ENCODE measurements at places on chromosomes 1 and 21. TPM values are rescaled to one million over a fixed set of nuclear protein-coding genes. Genes with fewer than 3 reads are reported as not detected.

- DNase-seq = no peak
Observed at GRCh38 chr1:41767534-41768525, 150.9 kb downstream of the HIVEP3 start.

DNA sequence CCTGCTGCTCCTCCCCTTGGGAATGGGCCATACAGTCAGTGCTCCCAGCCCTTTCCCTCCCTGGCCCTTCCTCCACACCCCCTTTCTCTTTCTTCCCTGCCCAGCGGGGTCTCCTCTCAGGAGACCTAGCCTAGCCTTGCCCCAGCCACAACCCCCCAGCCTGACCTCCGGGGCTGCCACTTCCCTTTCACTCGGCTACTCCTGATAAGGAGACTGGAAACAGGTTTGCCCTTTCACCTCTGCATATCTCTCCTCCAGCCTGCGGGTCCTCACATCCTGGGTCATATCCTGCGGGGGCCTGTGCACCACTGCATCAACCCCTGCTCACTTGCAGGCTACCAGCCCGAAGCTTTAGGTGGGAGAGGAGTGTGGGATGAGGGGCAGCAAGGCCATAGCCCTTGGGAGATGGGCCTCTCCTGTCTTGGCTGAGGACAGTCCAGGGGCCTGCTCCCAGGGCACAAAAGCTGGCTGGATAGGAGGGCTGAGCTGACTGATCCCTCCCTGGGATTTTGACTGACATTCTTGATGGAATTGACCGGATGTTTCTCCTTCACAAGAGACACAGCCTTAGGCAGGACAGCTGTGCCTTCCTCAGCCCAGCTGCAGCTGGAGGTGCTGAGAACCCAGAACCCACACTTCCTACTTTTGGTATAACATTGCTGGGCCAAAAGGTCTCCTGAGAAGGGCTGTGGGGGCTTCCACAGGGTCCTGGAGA, 19.2 kb upstream of the ALX3 start:
- no peak for DNase-seq

- no peak for DNase-seq
Observed at GRCh38 chr21:32064281-32064910, 191.6 kb downstream of the HUNK start.

- DNase-seq = no peak
Observed at GRCh38 chr1:223486366-223486765, 93.2 kb downstream of the CCDC185 start.

DNA sequence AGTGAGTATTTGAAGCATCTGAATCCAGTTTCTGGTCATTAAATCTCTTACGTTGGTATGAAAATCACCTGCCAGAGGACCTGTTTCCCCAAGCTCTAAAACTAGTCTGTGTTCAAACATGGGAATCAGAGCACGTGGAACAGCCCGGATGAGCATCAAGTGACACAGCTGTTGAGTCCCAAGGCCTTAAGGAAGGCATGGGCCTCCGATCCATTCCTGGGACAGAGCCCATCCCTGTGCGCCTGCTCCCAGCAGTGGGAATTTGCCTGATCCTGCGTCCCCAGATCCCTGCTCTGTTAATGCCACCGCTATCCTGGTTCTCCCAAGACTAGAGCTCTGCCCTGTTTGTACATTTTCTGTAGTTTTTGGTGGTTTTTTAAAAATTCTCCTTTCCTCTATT, 68.4 kb upstream of the FBXO28 start:
- no peak for DNase-seq

DNA sequence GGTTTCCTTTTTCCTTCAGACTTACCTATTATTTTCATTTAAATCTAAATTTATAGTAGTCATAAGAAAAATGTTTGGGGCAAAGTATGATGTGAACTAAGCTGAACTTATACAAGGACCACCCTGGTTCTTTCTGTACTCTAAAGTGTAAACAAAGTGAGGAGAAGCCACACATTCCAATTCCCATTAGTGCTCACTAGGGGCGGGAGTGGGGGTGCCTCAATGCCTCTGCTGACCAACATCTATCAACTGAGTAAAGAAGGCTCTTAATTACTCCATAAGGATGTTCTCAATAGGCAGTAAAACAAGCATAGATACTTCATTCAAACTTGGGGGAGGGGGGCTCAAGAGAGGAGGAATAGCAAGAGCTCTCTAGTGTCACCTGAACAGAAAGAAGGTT, 151.7 kb downstream of the CDC42BPA start:
- no peak for DNase-seq

GRCh38 chr1:229920683-229921082, 146.4 kb upstream of the GALNT2 start:
- no peak for DNase-seq

DNA sequence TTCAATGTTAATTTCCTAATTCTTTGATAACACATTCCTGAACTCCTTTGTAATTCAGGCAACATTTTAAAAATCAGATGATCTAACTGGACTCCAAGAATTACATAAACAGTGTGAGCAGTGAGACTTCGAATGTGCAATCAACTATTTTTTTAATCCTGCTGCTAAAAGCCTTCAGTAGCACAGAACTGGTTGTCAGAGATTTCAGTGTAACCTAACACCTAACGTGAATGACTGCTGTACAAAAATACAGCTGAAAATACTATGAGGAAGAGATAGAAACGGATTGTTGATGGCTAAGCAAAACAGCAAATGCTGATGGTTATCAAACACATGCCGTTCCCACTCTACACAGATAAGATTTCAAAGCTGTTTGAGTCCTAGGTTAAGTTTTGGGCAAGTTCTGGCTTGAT, 46.1 kb downstream of the APP start:
- DNase-seq = no peak

- DNase-seq = no peak
Observed at GRCh38 chr1:110084227-110085078, 14.0 kb upstream of the ALX3 start.

- DNase-seq = no peak
Observed at GRCh38 chr1:225042263-225042662, 112.8 kb downstream of the DNAH14 start.

- DNase-seq = no peak
Observed at GRCh38 chr1:111446546-111446945, 2.5 kb downstream of the WDR77 start.

- no peak for DNase-seq
Observed at GRCh38 chr21:25791319-25791718, 56.5 kb downstream of the GABPA start.

DNA sequence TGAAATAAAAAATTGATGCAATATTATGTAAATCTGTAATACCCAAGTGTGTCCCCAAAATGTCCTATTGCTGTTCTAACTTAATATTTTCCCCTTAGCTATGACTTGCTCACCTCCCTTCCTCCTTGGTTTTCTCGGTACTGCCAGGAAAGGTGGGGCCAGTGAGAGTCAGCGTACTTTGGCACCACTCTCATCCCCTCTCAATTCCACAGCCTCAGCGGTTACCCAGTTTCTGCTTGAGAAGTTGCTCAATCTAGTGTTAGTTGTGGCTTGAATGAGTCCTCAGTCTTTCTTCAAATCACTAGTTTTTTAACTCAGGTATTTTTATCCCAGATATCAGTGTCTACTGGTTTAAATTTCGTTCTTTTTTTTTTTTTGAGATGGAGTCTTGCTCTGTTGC, 32.3 kb downstream of the BCAS2 start:
- no peak for DNase-seq

GRCh38 chr1:247493106-247493505, 35.2 kb upstream of the OR2B11 start:
- DNase-seq = no peak

DNA sequence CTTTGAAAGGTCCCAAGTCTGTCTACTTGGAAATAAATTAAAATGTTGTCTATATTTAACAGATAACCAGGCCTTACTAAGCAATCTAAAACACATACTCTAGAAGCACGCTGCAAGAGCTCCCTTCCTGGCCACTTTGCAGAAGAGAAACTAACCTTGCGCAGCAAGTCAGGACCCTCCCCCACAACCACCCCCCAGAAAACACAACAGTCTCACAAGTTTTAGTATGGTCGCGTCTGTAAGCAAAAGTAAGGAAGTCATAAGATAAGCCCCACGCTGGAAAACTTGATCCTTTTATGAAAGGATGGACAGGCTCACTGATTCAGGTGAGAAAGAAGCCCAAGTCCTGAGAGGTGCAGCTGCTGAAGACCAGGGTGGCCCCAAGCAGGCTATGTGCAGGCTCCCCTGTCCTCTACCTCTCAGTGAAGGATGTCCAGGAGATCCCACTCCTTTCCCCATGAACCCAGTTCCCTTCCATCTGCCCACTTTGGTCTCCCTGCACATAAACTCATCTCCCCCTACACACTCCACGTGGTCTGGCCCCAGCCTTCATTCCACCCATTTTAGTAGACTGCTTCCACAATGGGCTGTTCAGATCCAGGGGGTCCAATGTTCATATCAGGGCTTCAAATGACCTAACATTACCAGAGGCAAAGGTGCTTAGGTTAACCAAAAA, 23.8 kb downstream of the HIVEP3 start:
- no peak for DNase-seq

- DNase-seq = no peak
Observed at GRCh38 chr1:112196008-112196588, 199.9 kb upstream of the CTTNBP2NL start.

DNA sequence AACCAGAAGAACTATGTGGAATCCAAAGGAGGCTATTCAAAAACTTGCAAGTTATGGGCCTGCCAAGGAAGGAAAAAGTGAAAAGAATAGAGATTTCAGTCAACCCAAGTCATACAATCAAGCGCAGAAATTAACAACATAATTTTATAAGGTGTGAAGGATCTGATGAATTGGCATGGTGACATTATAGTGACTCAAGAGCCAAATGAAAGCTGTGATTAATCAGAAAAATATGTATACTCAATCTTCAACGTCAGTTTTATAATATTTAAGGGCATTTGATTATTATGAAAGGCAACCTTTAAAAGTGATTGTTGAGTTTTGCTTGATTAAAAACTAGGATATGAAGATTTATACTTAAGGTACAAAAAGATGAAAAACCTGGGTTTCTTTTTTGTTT, 37.8 kb upstream of the THEM4 start:
- DNase-seq = no peak

GRCh38 chr21:36915014-36915695, 51.3 kb downstream of the HLCS start:
- DNase-seq = no peak

DNA sequence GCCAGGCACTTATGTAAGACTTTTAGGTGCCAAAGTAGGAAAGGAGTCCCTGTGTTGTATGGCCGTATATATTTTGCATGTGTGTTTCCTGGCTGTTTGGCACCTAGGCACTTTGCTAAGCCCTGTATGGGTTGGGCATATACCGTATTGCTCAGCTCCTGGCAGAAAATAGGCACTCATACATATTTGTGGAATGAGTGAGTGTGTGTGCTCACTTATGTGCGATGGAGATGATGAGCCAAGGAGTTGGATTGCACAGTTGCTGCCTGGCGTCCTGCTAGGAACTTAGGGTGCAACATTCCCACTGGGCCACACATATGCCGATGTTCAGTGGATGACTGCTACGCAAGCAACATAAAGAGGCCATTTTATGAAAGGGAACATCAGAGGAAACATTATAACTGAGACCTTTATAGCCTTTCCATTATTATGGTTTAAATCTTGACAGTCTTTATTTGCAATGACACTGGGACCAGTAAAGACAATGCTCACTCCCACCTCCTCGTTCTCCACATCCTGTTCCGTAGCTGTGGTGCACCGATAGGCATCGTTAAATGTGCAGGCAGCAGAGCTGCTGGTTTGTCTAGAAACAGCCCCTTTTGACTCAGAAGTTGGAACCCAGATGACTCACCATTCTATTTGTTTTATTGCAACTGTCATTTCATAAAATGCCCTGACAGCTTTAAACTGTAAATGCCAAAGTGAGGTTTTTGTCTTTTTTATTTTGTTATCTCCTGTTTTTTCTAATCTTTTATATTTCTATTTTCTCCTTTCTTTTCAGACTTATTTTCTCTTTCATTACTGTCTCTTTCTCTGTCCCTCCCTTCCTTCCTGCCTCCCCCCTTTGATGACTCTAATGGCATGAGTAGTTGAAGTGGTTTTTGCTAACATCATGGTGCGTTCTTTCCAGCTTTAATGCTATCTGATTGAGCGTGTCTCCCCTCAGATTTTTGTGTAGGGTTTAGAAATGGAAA, 36.1 kb downstream of the PEX14 start:
- no peak for DNase-seq

- DNase-seq = no peak
Observed at GRCh38 chr1:151832318-151832980, 847 bp upstream of the RORC start.

GRCh38 chr1:233603478-233603877, 10.4 kb upstream of the KCNK1 start:
- no peak for DNase-seq

DNA sequence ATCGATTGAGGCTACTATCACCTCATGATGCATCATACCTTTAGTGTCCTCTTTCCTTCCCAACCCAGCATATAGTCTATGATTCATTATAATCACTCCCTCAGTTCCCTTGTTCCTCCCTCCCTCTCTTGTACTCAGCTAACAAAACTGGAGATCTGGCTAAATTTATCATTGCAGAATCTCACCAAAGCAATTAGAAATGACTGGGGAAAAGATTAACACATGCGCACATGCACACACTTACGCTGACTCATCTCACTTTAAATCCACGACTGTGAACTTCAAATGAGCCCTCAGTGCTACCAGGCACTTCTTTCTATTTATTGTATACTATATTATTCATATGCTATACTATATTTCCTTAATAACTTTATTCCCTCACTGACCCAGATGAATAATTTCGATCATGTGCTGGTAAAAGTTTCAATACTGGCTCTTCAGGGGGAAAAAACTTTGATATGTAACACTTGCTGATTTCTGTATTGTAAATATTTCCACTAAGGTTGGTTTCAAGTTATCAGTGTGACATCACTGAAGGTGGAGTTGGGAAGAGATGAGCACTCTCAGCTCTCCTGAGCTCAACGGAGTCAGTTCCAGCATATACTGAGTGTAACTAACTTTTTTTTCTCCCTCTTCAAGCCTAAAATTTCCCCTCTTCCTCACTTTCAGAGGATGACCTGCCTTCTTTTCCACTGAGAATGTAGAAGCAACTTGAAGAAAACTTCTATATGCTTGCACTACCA, 613.7 kb upstream of the B3GALT2 start:
- DNase-seq = no peak

DNA sequence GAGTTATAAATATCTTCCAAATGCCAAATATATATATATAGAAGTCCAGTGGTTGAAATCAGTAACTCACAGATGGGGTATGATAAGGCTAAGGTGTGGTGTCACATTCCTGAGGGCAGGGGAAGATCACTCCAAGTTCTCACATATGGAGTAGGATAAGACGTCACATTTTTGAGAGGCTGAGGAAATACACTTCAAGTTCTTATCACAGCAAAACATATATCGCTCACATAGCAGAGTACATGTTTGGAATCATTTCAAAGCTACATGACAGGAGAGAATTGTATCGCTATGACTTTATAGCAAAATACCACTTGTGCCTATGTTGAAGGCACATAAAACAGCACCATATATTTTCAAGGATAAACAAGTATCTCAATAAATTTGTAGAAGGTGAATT, 55.1 kb downstream of the RBM11 start:
- no peak for DNase-seq

- no peak for DNase-seq
Observed at GRCh38 chr1:12532405-12533315, 85.3 kb downstream of the DHRS3 start.

- DNase-seq = no peak
Observed at GRCh38 chr1:75632350-75632949, 21.5 kb upstream of the SLC44A5 start.

The SAMD13 gene
- 10.4 TPM for polyA plus RNA-seq

The PTPRC gene
- 5.0 TPM for polyA plus RNA-seq

The BSND gene
- polyA plus RNA-seq = 0.04 TPM

The ITLN2 gene
- not detected for polyA plus RNA-seq

The DCDC2B gene
- polyA plus RNA-seq = 0.66 TPM

The DUSP12 gene
- polyA plus RNA-seq = 24.2 TPM

The HTR1D gene
- polyA plus RNA-seq = not detected

The MAGI3 gene
- polyA plus RNA-seq = 10.8 TPM

The DNAJC28 gene
- 2.9 TPM for polyA plus RNA-seq

The HCRTR1 gene
- polyA plus RNA-seq = 0.25 TPM

The C8A gene
- polyA plus RNA-seq = not detected

All from forelimb muscle (tissue), 1 donor.